NCI-H526 treated with DMSO at 0.1 percent for 48 hours (cell line): ENCODE measurements at places on chromosomes 2 and 18.
A peak's percentile ranks its signal among the peaks of the same experiment; 100 is the strongest.

DNA sequence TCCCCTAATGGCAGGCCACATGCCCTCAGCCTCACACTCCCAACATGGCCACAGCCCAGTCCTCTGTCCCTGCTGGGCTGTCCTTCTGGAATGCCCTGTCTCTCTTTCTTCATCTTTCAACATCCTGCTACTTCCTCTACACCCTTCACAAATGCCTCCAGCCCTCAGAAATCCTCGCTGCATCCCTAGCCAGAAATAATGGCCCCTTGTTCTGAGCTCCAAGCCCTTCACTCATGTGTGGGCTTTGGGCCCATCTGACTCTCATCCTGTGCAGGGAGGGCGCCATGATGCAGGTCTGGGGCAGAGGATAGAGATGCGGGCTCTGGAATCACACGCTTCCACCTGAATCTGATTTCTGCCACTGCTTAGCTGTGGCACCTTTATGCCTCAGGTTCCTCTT lies 181.9 kb downstream of the TNS1 start:
- no peak for DNase-seq

DNA sequence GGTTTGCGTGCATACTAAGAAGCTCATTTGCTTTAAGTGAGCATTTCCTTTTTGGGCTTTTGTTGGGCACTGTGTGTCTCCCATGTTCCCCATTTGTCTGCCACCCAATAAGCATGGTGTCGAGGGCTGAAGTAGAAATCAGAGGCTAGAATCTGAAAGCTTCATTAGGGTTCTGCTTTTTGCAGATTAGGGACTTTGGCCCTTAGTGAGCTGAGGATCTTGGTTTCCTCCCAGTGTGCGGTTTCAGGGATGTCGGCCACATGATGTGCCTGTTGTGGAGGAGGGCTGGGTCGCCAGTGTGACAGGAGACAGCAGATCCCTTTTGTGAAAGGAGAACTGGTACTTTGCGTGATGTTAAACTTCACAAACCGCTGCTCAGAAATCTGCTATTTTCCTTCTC lies 41.1 kb downstream of the PLEKHB2 start:
- DNase-seq: no peak

DNA sequence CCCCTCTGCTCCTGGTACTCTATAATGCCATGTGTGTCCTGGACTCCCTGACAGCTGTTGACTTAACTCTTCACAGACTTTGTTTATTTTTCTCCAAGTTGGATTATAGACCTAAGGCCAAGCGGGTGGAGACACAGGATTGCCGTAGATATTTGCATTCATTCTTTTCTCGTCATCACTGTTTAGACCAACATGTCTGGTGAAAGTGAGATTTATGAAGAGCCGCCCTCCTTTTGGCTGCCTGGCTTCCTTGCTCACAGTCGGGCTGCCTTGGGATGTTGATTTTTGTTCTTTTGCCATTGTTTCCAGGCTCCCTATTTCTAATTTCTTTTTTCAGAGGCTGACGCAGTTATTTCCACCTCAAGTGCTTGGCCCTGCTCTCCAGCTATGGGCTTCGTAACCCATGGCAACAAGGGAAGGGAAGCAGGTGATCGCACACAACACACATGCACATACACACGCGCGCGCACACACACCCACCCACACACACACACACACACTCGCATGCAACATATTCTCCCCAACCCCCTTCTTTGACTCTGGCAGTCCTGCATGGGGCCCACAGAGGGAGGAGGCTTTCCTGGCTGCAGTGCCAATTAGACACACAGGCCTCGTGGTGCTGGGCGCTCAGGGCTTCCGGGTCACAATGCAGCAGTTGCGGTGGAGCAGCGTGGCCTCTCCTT lies 296.5 kb downstream of the MTX2 start:
- DNase-seq: peak; percentile 34

- DNase-seq: no peak
Measured at GRCh38 chr2:228283491-228284171, 102.1 kb upstream of the SPHKAP start.

DNA sequence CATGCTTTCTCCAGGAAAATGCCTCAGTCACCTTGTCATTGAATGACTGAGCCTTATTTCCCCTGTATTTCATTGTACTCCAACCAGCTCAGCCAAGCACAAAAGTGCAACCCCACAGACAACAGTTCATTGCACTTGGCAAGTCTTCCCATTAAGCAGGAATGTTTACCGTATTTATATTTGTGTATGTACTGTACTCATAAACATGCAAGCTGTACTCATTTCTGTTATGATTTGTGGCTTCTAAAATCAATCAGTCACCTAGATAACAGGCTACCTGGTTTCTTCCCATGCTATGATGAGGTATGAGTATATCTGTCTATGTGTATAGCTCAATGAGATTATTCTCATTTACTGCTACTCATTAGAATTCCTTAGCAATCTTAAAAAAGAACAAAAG lies 505.5 kb upstream of the FAM98A start:
- DNase-seq: no peak
